ENCODE measurements at places on chromosomes 4 and X.

- DNase-seq, result no peak
Observed at GRCh38 chr4:26557164-26557563, 26.7 kb upstream of the TBC1D19 start.

- DNase-seq, result no peak
Observed at GRCh38 chrX:102517326-102517725, 787 bp upstream of the TMSB15A start.

GRCh38 chr4:6772223-6772928, 10.2 kb upstream of the KIAA0232 start:
- DNase-seq, result no peak

DNA sequence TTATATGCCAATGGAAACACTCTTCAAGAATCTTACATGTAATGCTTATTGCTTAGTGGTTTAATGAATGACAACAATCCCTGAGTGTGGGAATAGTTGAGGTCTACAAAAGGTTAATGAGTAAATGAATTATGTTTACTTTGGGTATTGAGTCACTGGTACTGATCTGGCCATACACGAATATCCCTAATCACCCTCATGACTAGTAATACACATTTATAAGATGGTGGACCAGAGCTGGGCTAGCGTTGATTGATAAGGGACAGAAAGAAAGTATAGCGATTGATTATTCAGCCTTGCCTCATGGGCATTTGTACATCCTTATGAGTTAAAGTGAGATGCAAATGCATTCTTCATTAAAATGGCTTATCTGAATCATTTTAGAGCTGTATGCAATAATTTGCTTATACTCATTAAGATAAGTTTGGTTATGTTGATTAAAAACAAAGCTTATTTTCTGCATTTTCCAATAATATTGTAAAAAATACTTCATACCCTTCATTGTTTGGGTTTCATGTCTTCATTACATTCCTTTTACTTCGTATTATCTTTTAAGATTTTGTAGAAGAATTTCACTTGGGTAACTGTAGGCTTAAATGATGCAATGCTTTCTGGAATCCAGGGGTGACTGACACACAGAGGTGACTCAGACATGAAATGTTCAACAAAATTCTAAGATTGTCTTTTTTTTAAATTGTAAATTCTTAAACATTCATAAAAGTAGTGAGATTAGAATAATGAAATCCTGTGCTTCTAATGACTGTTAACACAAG, 47.4 kb downstream of the FGF2 start:
- no peak for DNase-seq

DNA sequence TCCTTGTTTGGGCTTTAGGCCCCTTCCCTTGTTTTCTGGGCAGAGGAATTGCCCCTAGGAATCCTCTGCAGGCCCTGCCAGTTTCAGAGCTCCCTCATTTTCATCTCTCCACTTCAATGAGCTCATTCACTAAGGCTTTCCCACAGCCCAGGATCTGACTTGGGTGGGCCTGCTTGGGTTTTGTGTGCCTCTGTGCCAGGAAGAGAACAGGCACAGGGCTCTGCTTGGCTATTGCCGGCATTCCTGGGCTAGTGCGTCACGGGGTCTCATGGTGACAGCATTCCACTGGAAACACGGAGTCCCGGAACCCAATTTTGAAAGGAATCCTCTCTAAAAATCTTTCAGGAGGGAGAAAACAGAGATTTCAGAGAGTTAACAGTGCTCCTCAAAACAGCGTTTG, 150.5 kb downstream of the VCX3A start:
- DNase-seq, result no peak

DNA sequence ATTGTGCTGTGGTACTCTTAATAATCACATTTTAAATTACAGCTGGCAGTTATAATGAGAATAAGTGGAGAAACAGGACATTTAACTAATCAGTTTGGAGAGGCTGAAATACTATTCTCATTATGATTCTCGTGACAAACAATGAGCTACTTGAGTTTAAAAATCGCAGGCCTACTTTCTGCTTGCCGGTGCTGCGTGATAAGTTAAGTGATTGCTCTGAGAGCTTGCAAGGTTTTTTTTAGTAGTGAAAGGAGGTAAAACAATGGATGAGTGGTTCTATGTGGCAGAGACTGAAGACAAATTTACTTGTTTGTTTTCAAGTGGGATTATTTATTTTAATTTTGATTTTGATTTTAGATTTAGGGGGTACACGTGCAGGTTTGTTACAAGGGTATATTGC, 114.0 kb downstream of the RAPGEF2 start:
- DNase-seq, result no peak

DNA sequence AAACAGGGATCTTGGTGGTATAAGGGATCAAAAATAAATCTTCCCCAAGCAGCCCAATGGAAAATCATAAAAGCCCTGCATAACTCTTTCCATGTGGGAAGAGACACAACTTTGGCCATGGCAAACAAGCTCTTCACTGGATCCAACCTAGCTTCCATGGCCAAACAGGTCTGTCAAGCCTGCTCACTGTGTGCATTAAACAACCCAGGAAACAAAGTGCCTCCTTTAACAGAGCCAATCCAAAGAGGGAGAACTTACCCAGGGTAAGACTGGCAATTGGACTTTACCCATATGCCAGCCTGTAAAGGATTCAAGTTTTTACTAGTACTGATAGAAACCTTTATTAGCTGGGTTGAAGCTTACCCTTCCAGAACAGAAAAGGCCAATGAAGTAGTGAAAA, 7.6 kb upstream of the HERC5 start:
- no peak for DNase-seq

GRCh38 chrX:9196961-9197640, 163.2 kb upstream of the FAM9B start:
- DNase-seq, result no peak

- DNase-seq, result no peak
Observed at GRCh38 chr4:102614801-102615200, 113.6 kb downstream of the NFKB1 start.

GRCh38 chrX:129629837-129630236, 24.9 kb downstream of the APLN start:
- no peak for DNase-seq

DNA sequence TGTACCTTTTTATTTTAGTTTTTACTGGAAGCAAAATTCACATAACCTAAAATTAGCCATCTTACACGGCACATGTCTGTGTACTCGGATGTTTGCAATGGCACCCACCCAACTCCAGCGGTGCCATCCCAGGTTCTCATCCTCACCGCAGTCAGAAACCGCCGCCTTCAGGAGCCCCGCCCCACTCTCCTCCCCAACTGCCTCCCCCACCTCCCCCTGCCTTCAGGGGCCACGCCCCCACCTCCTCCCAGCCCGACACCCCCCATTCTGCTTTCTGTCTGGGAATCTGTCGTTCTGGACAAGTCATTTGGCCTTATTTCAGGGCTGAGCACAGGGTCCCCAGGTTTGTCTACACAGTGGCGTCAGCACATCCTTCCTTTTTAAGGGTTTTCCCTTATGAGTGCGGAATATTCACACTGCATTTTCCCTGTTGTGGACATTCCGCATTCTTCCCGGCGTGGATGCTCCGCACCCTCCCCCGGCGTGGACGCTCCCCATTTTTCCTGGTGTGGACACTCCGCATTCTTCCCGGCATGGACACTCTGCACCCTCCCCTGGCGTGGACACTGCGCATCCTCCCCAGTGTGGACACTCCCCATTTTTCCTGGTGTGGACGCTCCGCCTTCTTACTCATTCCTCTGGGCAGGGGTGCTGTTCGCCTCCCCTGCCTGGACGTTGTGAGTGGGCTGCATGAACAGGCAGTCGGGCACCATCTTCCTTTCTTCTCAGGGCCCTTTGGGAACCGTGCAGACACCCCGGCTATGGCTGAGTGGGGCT, 135.4 kb upstream of the NKX1-1 start:
- DNase-seq, result no peak

DNA sequence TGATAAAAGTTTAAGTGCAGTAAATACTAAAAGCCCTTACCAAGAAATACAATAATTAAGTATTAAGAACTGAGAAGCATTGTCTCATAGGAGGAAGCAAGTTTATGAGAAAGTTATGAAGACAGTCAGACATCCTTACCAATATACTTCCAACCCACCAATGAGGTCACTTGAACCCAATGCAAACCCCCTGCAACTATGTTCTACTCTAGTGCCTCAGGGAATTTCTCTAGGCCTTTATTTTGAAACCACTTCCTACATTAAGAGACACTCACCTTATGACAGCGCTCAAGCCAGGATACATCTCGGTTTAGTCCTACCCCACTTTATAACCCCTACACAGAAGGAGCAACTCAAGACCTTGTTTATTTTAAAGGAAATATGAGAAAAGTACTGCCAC, 61.3 kb downstream of the STPG2 start:
- DNase-seq, result no peak
